ENCODE measurements at places on chromosomes 2 and 18.

- DNase-seq, result no peak
These were observed 35.3 kb downstream of the EIPR1 start for GRCh38 chr2:3342324-3342723.

DNA sequence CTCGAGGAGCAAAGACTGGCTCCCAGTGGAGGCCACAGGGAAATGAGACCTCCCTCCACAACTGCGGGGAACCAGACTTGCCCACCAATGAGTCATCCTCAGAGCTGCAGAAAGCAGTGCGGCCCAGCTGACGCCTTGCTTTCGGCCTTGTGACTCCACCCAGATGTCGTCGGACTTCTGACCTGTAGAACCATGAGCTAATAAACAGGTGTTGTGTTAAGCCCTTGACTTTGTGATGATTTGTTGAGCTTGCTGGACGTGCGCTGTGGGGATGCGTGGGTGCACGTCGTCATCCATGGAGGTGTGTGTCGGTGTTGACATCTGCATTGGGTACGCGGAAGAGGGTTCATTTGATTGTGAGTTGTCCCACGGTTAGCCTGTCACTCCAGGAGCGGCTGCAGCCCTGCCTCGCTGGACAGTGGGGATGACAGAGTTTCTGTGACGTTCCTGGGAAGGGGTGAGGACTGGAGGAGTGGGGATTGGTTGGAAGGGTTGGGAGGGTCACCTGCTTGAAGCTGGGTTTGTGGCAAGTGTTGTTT lies 154.1 kb downstream of the SH3BP4 start:
- DNase-seq, result no peak

- DNase-seq, result no peak
These were observed 29.5 kb upstream of the DPP4 start for GRCh38 chr2:162103443-162104009.

GRCh38 chr2:16633621-16634430 lies 31.8 kb downstream of the CYRIA start:
- no peak for DNase-seq

DNA sequence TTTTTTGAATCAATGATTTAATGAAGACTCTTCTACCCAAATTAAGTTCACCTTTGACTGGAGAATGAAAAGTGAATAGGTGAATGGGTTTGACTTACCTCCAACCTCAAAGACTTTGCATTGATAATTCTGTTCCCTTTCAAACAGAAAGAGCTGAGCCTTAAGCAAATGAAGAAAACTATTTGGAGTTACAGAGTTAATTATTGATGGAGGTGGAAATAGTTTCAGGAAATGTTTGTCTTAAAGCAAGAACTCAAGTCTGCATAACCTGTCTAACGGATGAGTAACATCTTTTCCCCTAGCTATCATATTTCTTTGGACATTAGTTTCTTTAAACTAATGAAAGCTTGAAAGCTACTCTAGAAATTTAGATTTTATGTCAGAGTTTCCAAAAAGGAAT lies 166.5 kb downstream of the CERS6 start:
- DNase-seq, result no peak

- no peak for DNase-seq
These were observed 339.4 kb downstream of the PLCL1 start for GRCh38 chr2:198143793-198144192.

- no peak for DNase-seq
These were observed 90.5 kb downstream of the PMAIP1 start for GRCh38 chr18:59990121-59990823.

DNA sequence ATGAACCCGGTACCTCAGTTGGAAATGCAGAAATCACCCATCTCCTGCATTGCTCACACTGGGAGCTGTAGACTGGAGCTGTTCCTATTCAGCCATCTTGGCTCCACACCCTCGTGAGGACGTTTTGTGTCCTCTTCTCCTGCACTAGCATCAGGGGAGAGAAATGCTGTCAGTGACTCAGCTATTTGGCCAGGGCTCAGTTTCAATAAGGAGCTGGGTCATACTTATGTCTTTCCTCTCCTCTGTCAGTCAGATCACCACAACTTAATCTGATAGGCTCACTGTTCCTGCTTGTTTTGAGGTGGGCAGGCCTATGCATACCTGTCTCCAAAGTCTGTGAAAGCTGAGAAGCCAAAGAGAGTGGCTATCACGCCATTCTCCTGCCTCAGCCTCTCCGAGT lies 921.2 kb downstream of the DCC start:
- no peak for DNase-seq

GRCh38 chr18:26040051-26040656 lies 50.3 kb downstream of the SS18 start:
- DNase-seq, result no peak

DNA sequence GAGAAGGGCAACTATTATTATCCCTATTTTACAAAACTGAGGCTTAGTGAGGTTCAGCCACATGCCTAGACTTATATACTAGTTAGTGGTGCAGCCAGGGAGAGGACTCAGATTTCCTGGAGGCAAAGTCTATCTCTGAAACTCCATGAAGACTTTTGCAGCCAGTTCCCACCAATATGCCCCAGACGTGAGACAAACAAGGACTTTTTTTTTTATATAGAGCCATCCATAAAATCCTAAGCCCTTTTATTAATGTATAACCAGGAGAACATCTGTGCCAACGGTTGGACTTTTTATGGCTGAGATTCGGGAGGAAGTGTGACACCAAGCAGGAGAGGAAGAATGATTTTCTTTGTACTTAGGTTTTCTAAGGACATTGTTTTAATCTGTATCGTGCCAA lies 29.9 kb downstream of the LIPG start:
- DNase-seq, result no peak

GRCh38 chr2:241109210-241110088 lies 7.4 kb upstream of the MTERF4 start:
- no peak for DNase-seq

- DNase-seq, result no peak
These were observed 14.9 kb downstream of the LPIN2 start for GRCh38 chr18:2997846-2998564.

Measured in suprapubic skin (tissue), 4 donors.